Left lung (tissue), 14 donors: ENCODE measurements at places on chromosomes 1 and 21. TPM values are rescaled to one million over a fixed set of nuclear protein-coding genes. Genes with fewer than 3 reads are reported as not detected.
A peak's percentile ranks its signal among the peaks of the same experiment; 100 is the strongest.

DNA sequence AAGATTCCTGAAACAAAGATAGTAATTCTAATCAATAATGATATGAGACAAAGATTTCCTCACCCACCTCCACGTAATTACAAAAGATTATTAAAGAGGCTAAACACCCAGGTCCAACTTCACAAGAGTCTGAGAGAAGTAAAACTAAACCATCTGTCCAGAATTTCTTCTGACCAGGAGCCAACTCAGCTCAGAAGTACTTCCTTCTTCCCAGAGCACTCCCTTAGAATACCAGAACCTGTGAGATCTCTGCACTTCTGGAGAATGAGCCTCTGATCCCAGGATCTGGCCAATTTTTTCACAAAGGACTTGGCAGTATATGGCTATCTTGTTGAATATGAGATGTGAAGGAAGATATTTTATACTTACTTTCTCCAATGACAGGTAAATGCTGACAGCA lies 120.6 kb upstream of the PALMD start:
- DNase-seq = no peak

- no peak for DNase-seq
Measured at GRCh38 chr1:29186707-29187106, 5.0 kb upstream of the SRSF4 start.

Gene LCE2D
- polyA plus RNA-seq = not detected

Gene AZIN2
- polyA plus RNA-seq = 13.1 TPM

Gene CELA3B
- polyA plus RNA-seq = not detected

Gene REN
- polyA plus RNA-seq = 0.20 TPM

DNA sequence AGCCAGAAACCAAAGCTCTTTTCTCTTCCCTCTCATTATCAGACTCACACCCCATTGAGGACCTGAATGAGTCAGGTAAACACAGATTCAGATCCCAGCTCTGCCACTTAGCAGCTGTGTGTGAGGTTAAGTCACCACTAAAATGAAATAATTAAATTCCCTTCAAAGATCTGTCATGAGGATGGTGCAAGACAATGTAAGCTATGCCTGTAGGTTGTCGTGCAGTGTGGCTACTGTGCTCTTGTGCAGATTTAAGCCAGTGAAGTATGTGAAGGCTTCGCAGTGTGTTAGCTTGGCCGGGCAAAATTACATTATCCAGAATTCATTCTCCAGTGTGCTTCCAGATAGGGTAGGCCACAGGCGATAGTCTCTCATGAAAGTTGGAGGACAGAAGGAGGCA lies 13.6 kb downstream of the UBL4B start:
- DNase-seq = no peak

DNA sequence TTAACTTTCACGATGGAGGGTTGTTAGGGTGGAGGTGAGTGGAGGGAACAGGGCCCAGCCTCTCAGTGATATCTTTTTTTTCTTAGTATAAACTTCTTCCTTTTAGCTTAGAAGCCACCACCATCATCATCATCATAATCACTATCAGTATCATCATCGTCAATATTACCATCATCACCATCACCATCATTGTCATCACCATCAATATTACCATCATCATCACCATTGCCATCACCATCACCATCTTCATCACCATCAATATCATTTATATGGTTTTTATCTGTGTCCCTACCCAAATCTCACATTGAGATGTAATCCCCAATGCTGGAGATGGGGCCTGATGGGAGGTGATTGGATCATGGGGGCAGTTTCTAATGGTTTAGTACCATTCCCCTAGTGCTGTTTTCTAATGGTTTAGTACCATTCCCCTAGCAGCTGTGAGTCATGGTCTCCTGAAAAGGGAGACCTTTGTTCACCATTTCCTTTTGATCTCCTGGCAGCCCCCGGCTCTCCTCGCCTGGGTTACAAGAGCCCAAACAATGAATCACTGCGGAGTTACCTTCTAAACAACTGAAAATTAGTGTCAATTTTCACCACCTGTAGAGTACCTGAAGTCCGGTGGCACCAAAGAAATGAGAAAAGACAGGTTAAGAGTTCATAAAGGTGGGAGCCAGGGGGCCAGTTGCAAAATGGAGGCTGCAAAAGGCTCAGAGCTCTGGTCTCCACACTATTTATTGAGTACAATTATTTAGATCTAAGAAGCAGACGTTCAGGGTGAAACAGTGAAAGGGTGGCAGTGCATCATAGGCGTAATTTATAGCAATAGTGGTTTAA lies 3.1 kb upstream of the PLA2G2E start:
- no peak for DNase-seq

Gene FAM3B
- polyA plus RNA-seq = 21.6 TPM

- no peak for DNase-seq
Measured at GRCh38 chr1:94843846-94844245, 23.7 kb downstream of the SLC44A3 start.

Gene FAM163A
- 0.06 TPM for polyA plus RNA-seq

Gene ANKRD45
- polyA plus RNA-seq = 3.4 TPM

DNA sequence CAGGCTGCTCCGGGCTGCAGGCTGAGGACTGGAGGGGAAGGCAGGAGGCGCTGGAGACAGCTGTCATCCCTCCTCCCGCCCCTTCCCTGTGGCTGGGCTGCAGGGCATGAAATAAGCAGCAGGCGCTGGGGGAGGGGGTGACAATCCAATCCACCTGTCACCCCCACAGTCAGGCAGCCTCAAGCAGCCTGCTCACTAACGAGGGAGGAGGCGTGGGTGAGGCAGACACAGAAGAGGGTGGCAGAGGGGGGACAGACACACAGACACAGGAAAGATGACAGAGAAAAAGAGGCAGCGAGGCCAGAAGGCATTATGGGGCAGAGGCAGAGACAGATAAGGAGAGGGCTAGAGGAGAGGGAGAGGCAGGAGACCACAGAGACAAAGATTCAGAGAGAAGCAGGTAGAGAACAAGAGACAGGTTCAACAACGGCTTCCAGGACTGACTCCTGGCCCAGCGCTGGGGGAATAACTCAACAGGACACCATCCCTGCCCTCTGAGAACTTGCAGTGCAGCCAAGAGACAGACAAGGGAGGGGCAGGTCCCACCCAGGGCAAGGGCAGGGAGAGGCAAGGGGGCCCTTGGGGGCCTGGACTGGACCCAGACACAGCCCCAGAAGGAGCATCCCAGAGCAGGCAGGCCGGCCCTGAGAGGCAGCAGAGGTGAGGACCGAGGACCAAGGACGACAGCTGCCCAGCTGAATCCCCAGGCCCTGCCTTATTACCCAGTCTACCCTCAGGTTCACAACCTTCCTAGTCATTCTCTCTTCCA lies 11.2 kb downstream of the MEF2D start:
- peak; percentile 42 for DNase-seq

DNA sequence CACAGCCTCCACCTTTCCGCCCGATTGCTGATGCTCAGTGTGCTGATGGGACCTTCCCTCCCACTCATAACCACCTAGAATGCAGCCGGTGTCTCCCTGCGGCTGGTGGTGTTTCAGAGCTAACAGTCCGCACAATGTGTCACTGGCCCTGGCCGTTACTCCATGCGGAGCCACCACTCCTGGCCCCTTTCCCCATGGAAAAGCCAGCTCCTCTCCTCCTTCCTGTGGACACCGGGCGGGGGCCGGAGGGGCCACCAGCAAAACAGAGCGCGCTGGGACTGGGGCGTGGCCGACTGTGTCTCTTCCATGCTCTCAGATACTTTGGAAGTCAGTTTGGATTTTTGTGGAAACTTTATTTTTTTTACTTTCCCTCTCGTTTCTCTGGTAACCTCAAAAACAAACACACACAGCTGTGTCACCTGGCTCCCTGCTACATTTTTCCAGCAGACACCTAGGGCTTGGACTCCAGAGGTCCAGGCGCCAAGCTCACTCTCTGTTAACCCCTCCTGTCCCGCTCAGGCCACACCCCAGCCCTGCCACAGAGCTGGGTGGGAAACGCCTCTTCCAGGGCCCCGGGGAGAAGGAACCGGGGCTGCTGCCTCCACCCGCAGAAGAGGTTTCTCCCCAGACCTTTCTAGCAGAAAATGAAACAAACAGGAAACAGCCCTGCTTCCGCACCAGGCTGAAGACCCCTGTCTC lies 32.5 kb upstream of the COL6A2 start:
- peak; percentile 52 for DNase-seq

- DNase-seq = no peak
Measured at GRCh38 chr1:172167796-172168596, 252.5 kb upstream of the C1orf105 start.

GRCh38 chr21:44556879-44557278 lies 1.7 kb downstream of the KRTAP10-3 start:
- no peak for DNase-seq

Gene ARHGEF2
- polyA plus RNA-seq = 171 TPM

DNA sequence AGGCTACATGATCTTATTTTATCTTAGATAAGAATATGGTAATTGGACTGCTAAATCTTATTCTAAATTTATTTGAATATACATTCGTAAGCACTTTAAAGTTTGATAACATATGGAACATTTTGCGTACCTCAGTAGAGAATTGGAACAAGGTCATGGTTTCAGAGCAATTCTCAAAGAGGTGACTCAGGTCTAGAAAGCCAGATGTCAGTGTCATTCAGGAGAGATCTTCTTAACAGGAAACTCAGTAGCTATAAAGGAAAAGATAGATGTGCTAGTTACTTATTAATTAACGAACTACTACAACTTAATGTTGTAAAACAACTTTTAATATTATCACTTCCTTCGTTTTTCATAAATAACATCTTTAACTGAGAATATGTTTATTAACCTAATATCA lies 142.5 kb downstream of the USP25 start:
- no peak for DNase-seq

GRCh38 chr21:21468003-21468402 lies 469.8 kb downstream of the NCAM2 start:
- no peak for DNase-seq

DNA sequence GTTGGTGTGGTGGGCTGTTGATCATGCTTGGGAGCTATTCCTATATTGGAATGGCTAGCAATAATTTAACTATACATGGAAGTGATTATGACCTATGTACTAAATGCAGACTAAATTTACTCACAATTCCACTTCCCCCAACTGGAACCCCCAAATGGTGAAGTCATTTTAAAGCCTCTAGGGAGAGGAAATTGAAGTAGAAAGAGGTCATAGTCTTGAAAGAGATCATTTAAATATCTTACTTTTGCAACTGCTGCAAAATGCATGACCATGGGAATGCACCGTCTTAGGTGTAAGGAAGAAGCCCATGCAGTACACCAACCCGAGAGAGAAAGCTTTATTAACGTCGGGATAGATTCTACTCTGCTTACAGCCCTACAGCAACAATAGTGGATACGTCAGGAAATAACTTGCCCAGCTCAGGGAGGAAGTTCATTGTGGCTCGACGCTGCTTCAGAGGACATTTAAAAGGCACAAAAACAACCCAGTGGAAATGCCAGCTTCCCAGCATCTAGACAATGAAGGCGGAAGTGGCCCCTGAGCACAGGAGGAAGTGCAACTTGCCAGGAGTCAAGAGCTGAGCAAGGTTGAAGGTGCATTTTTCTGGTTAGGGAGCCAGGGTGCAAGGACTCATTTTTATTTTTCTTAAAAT lies 26.5 kb downstream of the CYYR1 start:
- peak; percentile 51 for DNase-seq

DNA sequence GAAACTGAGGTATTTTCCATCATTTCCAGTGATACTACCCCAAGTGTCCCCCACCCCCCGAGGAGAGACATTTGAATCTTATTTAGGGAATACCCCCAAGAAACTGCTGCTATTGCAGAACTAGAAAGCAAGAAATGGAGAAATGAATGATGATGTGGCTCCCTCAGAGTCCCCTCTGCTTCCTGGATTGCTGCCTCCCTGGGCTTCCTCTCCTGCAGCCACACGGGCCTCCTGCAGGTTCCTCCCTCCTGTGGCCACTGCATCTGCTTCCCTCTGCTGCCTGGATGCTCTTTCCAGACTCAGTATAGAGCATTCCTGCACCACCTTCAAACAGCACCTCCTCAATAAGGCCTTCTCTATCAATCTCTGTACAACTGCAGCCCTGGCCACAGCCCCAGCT lies 69.3 kb downstream of the SLC25A24 start:
- no peak for DNase-seq

Gene VCAM1
- 53.4 TPM for polyA plus RNA-seq

- peak; percentile 61 for DNase-seq
Measured at GRCh38 chr1:2388004-2388913, 3.1 kb downstream of the MORN1 start.

DNA sequence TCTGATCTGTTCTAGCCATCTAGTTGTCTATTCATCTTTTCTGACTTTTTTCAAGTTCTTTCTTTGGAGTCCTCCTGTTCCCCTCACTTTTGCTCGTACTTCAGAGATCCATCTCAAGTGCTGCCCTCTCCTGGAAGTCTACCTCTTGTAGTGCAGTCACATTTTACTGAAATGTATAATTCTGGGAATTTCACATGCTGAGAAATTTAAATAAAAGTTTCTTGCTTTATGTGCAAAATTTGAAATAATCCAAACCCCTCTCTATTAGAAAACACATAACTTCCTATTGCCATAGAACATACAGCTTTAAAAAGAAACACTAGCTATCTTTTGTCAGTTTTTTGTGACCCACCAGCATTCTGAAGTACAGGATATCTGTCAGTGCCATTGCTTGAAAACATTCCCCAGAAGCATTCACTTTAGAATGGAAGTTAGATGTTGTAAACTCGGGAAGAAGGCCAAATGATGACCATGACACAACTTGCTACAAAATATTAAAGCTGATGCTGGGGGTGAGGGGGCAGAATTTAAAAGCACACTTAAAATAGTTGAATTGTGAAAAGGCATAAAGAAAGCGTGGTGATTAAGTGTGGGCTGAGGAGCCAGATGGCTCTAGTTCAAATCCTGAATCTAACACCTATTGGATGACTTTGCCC lies 22.0 kb downstream of the RLF start:
- DNase-seq = no peak

- DNase-seq = no peak
Measured at GRCh38 chr1:43058545-43059360, 100.1 kb upstream of the SLC2A1 start.

GRCh38 chr1:66137235-66137634 lies 344.5 kb downstream of the PDE4B start:
- DNase-seq = no peak

DNA sequence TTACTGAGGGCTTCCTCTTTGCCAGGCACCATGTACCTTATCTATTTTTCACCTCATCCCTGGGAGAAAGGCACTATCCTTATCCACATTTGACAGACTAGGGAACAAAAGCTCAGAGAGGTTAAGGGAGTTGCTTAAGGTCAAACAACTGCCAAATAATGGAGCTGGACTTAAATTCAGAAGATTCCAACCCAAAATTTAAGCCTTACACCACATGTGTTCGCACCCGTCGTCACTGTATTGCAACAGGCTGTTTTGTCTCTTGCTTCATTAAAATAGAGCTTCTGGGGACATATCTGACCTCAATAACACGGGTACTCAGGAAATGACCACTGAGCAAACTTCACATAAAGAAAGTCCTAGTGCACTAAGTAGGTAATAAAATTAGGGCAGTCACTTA lies 62.0 kb downstream of the TRABD2B start:
- DNase-seq = no peak

DNA sequence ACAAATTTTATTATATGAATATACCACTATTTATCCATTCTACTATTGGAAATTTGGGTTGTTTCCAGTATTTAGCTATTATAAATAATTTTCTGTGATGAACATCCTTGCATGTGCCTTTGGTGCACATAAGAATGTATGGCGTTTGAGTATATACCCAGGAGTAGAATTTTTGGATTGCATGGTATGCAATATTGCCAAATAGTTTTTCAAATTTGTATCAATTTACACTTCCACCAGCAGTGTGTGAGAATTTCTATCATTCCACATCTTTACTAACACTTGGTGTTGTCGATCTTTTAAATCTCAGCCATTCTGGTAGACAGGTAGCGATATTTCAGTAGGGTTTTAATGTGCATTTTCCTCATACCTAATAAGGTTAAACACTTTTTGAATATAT lies 9.2 kb upstream of the FNBP1L start:
- no peak for DNase-seq
